Glomerular endothelial cell (primary cell): ENCODE measurements at places on chromosomes 11 and 22. TPM values are rescaled to one million over a fixed set of nuclear protein-coding genes. Genes with fewer than 3 reads are reported as not detected.

The PDGFB gene
- 132 and 333 TPM in 2 replicates for total RNA-seq

The NFAM1 gene
- total RNA-seq, result not detected in 2 replicates

The DEUP1 gene
- not detected in 2 replicates for total RNA-seq

The SYCE3 gene
- total RNA-seq, result 1.7 and 2.6 TPM in 2 replicates

The GGTLC3 gene
- total RNA-seq, result not detected in 2 replicates

The PARVG gene
- not detected in 2 replicates for total RNA-seq

The TMEM225 gene
- total RNA-seq, result not detected in 2 replicates

The RNF215 gene
- 18.8 and 26.4 TPM in 2 replicates for total RNA-seq

The NOX4 gene
- total RNA-seq, result 37.7 and 65.5 TPM in 2 replicates

DNA sequence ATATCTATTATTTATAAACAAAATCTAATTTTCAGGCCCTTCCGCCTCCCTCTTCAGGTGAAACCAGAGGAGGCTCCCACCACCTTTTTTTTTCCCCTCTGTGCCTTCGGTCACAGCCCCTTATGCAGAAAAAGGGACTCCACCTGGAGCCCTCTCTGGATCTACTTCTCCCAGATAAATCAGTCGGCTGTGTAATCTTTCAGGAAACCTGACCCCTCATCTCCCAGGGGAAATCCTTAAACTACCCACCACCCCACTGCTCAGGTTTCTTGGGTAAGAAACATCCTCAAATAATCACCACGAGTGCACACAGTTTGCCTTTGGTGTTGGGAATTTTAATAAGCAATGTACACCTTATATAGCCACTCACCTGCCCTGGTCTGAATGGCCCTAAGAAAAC is 104.2 kb downstream of the NAV2 start:
- DNase-seq, result no peak

- no peak for DNase-seq
Observed at GRCh38 chr11:124098141-124098540, 17.1 kb upstream of the VWA5A start.

GRCh38 chr22:45612451-45612901 is 59.2 kb upstream of the ATXN10 start:
- no peak for DNase-seq

DNA sequence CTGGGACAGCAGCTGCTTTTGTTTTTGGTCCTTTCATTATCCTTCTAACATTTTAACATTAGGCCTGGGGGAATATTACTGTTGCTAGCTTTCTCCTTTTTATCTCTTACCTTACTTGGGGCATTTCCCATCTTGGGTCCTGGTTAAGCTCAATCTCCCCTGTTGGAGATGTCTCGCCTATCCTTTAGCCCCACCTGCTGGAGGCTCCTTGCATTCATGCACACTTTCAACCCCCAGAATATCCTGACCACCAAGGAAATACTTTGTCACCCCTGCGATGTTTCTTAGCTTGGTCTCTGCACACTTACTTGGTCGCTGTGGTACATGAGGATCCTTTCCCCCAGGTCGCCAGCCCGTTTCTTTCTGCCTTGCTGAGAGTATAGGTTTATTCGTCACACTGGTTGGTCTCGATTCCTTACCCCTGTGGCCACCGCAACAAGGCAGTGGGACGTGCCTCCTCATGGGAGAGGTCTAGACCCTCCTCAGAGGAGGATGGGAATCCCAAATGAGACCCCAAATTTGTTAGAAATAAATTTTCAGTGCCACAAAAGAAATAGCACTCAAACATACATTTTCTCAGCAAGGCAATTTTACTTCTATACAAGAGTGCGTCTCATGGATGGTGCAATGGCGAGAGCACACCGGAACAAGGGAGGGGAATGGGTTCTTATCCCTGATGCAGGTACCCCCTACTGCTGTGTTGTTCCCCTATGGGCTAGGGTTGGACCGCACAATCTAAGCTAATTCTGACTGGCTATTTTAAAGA is 5.4 kb upstream of the TXN2 start:
- no peak for DNase-seq

GRCh38 chr11:92224054-92224406 is 588 bp upstream of the FAT3 start:
- no peak for DNase-seq

DNA sequence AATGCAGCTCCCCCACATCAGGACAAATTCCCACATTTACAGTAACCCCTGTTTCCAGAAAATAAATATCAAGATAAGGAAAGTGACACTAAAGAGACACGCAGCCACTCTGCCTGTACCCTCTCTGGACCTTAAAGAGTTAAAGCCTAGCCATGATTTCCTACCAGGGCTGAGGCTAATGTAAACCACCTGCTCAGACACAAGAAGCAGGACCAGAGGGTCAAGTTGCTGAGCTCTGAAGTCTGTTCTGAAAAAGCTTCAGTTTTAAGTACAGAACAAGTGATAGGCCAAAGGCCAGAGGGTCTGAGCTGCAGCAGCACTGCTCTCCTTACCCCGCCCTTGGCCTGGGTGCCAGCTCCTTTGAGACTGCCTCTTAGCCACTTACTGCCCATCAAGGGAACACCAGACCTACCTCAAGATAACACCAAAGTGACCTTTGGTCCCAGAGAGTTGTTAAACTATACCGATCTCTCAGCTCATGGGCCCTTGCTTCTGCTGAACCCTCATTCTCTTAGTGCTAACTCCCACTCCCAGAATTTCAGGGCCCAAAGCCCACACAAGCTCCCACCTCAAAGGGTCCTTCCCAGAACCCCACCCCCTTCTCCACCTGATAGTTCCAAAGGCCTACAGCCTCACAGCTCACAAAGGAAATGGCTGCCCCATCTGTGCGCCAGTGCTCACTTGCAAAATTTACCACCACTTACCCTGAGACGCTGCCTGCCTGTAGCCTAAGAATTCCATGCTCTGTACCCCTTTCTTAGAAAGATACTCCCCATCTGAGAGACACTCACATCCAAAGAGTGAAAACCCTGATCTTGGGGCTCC is 40.5 kb downstream of the IL18BP start:
- DNase-seq, result no peak

DNA sequence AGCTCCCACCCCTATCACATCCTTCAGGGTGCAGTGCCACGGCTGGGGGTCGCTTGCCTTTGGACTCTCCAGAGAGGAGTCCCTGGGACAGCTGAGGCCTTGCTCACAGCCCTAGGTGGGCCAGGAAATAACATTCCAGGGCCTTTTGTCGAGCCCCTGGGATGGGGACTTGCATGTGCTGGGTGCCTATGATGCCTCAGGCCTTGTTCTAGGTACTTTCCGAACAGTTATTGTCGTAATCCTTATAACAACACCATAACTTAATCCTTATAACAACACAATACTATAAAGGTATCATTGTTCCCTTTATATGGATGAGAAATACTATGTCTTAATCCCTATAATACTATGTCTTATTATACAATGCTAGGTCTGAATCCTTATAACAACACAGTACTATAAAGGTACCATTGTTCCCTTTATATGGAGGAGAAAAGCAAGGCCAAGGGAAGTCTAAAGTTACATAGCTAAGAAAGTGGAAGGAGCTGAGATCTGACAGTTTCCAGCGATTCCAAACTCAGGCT is 236.5 kb downstream of the ST3GAL4 start:
- no peak for DNase-seq

GRCh38 chr11:2934611-2935239 is 5.5 kb upstream of the PHLDA2 start:
- DNase-seq, result no peak

DNA sequence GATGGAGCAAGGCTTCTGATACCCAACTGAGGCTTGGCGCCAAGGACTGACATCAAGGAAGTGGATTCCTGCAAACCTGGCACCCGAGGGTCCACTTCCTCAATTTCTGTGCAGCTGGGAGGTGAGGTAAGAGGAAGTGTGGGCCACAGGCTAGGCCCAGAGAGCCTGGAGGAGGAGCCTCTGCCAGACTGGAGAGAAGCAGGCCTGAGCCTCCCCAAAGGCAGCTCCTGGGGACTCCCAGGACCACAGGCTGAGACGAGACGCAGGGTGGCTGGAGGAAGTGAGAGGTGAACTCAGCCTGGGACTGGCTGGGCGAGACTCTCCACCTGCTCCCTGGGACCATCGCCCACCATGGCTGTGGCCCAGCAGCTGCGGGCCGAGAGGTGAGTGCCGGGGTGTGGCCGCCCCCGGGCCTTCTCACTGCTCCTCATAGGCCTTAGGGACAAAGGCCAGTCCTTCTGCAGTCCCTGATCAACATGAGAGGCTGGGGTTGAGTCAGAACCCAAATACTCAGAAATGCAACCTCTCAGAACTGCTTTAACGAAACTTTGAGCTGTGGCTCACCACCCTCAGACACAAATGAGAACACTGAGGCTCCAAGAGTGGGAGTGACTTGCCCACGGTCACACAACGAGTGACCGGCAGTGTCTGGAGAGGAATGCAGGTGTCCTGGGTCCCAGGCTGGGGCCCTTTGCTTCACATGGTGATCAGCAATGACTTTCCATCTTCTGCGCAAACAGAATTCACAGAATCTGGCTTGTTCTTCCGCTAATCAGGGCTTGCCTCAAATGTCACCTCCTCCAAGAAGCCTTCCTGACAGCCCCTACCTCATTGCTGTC is at the start of gene NCF4:
Gene NCF4, plus strand, starts transcription at position 186 of the 839 bp plus-strand sequence. Its CDS starts 166 bp downstream, at position 352.
- no peak for DNase-seq
